ENCODE measurements at places on chromosomes 4 and X.
A peak's percentile ranks its signal among the peaks of the same experiment; 100 is the strongest.

DNA sequence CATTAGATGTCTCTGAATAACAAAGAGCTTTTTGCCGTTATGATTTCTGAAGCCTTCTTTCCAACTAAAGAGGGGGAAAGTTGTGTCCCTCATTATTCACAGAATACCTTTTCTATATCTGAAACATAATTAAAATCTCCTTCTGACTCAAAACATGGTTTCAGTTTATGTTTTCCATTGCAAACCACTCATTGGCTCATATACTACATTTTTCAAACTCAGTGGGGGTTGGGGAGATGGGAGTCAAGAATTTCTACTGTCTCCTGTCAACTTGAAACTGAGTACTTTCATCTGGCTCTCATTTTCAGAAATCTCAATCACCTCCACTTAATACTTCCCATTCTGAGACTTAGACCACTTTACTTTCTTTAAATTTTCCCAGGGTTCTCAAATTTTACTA is 1839.5 kb upstream of the PCDH10 start:
- DNase-seq, result no peak

GRCh38 chrX:136694431-136695087 is 46.6 kb downstream of the CD40LG start:
- DNase-seq, result no peak

GRCh38 chr4:67549123-67549522 is 3.8 kb upstream of the CENPC start:
- no peak for DNase-seq

DNA sequence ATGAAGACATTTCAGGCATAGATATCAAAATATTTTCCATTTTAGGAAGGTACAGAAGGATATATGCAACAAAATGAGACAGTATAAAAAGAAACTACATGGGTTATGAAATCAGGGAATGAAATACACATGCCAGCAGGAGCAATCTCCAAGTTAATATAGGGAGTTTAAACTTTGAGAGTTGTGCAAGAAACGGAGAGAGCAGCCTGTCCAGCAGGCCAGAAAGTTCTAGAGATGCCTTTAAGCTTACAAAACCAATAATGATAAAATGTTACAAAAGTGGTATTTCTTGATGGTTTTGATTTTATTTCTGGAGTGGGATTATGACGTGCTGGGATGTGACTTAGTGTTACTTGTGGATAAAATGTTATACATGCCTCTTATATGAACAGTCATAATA is 2047.9 kb downstream of the ARAP2 start:
- DNase-seq, result no peak

DNA sequence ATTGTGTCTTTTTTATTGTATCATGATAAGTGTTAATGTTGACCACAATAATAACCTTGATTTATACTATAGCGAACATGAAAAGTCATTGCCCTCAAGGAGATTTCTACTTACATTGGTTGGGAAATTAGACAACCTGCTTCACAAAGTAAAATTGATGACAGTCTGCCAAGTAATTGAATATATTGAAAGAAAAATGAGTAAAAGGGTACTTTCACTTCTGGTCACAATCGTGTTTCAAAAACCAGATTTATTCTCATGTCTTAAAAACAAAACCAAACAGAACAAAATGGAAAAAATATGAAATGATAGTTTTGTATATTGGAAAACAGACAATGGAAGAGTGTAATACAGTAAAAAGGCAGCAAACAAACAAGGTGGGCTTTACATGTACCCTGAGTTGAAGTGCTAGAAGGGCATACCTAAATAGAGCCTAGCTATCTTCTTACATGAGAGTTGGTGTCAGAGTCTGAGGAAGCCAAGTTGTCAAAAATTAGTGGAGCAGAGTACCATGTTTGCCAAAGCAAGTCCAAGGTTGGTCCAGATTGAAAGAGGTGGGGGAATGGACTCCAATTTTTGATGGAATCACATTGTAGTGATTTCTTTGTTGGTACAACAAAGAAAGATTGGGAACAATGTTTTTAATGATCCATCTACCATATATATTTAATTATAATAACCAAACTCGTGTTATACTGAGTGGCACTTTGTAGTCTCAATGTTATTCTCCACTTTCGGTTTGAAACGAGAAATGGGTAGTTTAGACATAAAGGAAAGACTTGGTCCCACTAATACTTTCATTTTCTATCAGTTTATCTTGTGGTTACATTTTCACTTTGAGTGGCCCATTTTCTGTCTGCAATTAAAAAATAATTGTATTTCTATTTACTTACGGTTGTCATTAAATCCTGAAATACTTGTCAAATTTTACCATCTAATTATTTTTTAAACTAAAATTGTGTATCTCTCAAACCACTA is 775.6 kb downstream of the STIM2 start:
- no peak for DNase-seq

- no peak for DNase-seq
These were observed 325.0 kb downstream of the FBXO8 start for GRCh38 chr4:173958445-173958844.

DNA sequence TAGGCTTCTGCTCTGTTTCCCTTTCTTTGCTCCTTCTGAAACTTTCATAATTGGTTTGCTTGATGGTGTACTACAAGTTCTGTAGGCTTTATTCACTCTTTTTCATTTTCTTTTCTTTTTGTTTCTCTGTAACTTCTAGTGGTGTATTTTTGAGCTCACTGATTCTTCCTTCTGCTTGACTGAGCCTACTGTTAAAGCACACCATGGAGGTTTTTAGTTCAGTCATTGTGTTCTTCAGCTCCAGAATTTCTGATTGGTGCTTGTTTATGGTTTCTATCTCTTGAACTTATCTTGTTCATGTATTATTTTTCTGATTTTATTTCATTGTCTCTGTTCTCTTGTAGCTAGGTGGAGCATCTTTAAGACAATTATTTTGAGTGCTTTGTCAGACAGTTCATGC is 33.4 kb upstream of the C4orf54 start:
- no peak for DNase-seq

- no peak for DNase-seq
These were observed 196.0 kb upstream of the PSAPL1 start for GRCh38 chr4:7630568-7631287.

GRCh38 chr4:119050527-119051090 is 85.0 kb upstream of the MYOZ2 start:
- no peak for DNase-seq

DNA sequence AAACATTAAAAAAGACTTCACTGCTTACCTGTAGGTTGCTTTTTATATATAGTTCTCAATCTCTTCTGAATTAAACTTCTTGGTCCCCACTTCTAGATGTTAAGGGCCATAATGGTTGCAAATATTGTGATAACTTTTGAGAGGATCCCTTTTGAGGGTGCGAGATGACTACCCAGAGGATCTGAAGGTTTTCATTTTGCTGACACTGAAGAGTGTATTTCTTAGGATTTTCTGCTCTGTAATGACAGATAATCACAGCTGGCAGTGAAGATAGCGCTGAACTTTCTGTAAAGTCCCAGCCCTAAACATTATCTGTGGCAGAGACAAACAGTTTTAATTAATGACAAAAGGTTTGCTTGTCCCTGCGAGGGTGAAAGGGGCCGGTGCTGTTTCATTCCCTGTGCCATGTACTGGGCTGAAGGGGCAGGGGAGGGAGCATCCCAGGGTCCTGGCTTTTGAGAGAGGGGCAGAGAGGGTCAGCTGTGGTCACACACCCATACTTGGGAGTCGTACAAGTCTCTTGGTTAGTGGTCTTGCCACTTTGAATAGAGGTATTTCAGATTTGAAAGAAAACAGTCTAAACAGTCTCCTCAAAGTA is 22.2 kb downstream of the CLCN4 start:
- no peak for DNase-seq

GRCh38 chrX:11451151-11451550 is 157.9 kb downstream of the AMELX start:
- DNase-seq, result no peak

GRCh38 chrX:124634363-124634762 is 288.0 kb downstream of the SH2D1A start:
- DNase-seq, result no peak

- no peak for DNase-seq
These were observed 5.3 kb downstream of the GAGE10 start for GRCh38 chrX:49308604-49309269.

DNA sequence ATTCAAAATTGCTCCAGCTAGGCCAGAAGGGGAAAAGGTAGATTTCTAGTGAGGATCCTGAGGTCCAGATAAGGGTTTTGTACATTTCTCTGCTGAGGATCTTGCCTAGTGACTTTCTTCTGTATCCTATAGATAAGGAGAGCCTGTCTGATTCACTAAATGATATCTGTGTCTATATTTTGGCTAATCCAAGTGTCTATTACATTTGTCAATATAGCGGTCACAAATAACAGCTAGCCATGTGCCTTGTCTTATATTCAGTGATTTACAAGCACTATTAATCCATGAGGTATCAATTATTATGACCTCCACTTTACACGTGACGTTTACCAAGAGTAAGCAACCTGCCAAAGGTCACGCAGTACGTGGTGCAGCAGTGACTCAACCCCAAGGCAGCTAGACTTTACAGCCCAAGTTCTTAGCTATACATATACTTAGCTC is 41.6 kb downstream of the TMEM165 start:
- no peak for DNase-seq

GRCh38 chr4:53150631-53151488 is 215.0 kb downstream of the SCFD2 start:
- no peak for DNase-seq

DNA sequence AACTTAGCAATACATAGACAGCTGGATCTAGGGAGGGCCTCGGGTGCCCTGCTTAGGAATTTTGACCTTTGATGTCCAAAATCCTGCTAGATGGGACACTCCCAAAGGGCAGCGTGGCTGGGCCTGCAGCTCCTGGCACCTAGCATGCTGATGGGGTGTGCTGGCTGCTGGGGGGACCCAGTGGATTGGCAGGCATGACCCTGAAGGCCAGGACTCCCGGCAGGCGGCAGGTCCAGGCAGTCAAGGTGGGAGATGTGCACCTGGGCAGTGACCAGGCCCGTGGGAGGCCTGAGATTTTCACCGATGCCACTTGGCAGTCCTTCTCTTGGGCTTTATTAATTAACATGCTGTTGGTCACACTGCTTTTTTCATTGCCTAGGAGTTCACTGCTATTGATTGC is 84.3 kb downstream of the PSAPL1 start:
- DNase-seq, result no peak

GRCh38 chr4:125421547-125421946 is 106.8 kb downstream of the FAT4 start:
- no peak for DNase-seq

DNA sequence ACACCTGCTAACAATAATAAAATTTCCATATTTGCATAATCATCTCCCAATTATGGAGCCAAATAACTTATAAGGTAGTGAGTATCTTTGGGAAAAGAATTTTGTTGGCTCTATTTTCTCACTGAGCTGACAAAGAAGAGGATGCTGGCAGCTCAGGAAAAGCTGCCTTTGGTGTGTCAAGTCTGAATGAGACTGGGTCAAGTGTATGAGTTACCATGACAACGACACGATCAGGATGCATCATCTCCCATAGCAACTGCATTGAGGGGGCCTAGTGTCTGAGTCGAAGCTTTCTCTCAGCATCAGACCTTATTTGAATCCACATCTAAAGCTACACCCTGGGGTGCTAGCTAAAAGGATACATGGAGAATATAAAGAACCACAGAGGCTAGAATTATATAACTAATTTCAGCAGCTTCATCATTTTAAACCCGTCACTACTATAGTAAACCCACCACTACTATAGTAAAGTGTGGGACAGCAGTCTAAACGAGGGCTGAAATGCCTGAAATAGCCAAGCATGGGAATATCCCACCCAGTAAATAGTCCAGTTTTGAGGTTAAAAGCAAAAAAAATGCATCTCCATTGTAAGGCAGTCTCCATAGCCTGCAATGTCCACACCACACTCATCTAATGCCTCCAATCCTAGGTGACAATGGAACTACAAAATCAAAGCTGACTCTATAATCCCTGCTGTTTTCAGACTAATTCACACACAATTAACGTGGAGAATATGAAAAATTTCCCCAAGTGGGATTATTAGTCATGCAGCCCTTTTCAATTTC is 16.0 kb downstream of the GSPT2 start:
- no peak for DNase-seq

GRCh38 chr4:81628489-81628888 is 156.8 kb upstream of the RASGEF1B start:
- DNase-seq, result no peak

- peak; percentile 9 for DNase-seq
These were observed at the start of gene JADE3 for GRCh38 chrX:46912098-46912602. TSS of gene JADE3 (plus strand) at chrX:46912421. CDS start at chrX:46984895, 72,474 bp downstream.

DNA sequence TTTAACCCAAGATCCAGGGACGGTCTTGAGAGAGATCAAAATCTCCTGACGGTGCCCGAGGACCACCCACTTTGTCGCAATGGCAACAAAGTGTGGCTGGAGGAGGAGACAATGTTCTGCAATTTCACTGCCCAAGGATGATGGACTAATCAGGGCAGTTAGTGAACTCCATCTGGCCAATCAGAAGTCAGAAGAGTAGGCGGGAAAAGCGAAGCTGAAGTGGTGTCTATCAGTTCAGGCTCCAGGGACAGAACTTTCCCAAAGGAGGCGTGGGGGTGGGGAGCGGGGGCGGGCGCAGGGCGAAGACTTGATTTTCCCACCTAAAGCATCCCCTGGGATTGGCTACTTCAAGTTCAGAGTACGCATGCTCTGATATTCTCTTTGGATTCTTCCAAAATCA is 25.6 kb downstream of the SPACA5B start:
- no peak for DNase-seq

DNA sequence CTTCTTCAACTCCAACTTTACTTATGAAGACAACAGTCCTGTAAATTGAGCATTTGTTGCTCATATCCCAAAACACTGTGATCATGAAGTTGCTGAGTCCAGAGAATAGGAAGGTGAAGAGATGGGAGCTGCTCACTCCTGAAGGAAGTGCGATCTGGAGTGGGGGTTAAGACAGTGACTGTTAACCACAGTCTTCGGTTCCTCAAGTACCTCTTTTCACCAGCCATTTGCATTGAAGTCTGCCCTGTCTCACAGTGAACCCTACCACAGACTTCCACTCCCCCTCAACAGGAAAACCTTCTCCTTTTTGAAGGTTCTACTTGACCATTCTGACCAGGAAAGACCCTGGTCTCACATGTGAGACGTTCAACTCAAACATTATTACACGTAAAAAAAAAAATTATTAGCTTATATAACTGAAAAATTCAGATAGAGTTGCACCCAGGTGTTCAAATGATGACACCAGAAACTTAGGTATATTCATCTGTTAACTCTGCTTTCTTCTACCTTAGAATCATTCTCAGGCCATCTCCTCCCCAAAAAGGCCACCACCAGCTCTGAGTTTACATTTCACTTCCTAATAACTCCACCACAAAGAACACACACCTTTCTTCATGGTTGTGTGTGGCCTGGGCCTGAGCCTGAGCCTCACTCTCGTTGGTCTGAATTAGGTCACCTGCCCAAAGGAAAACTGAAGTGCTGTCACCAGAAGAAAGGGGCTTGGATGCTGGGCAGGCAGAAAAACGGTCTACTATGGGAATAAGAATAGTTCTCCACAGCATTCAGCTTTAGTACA is 199.2 kb downstream of the DCTD start:
- no peak for DNase-seq

GRCh38 chr4:99395595-99396364 is 39.4 kb downstream of the ADH7 start:
- DNase-seq, result no peak

DNA sequence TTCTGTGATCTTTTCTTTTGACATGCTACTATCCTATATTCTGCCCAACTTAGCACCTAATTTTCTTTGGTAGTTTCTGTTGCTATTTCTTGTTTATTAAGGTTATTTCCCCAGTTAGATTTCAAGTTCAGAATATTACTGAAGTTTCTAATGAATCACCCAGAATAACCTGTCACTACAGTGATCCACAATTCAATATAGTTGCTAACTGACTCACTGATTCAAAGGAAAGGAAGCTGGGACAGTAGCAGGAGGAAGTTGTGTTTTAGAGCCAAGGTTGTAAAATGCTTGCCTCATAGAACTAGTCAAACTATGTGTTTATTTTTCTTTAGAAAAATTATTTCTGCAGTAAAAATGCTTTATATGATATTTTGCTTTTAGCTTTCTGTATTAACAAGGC is 37.4 kb downstream of the PAK3 start:
- no peak for DNase-seq
